SK-N-MC (cell line): ENCODE measurements at places on chromosomes 1 and 21.

DNA sequence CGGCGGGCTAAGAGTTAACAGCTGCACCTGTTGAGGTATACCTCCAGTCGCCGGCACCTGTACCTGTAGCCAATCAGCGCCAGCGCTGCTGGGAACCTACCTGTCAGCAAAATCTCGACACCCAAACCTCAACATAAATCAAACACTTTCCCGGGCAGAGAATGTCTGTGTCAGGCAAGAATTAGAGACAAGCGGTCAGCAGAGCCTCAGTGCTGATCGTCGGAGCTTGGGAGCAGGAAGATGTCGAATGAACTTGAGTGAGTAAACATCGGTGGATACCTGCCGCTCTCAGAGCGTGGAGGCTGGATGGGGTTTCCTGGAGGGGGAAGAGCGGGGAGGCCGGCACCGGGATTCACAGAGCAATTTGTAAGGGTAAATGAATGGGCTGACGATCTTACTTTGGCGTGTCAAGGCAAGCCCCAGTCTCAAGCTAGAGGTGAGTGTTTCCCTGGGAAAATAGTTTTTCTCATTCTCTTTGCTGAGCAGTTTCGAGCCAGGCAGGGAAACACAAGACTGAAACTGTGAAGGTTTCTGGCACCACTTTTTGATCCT, at the start of gene GRHL3:
Gene GRHL3, plus strand, starts transcription at position 46 of the 552 bp plus-strand sequence. Its CDS starts 195 bp downstream, at position 241.
- DNase-seq: no peak

DNA sequence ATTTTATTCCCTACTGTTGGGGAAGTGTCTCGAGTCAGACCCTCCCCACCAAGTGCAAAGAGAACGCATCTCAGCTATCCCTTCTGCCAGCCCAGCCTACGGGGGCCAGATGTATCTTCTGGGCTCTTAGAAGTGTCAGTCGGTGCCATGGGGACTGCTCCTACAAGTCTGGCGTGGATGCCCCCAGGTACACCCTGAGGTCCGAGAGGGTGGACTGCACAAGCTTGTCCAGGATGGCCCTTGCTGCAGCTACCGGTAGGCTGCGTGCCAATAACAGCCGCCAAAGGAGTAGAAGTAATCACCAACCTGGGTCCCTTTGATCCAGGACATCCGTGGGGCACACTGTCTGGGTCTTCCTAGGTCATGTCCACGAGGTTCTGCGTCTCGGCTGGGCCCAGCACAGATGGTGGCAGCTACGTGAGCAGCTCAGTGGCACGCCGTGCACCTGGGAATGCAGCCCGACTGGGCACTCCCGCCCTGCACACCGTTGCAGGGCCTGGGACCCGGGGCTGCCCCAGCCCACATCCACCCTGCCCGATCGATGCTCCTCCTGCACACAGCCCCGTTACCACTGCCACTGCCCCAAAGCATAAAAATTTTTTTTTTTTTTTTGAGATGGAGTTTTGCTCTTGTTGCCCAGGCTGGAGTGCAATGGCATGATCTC, 8.8 kb upstream of the SSU72 start:
- no peak for DNase-seq

GRCh38 chr1:167524651-167525050, 6.3 kb upstream of the CD247 start:
- no peak for DNase-seq

- DNase-seq: no peak
Observed at GRCh38 chr21:30117631-30118030, 49.0 kb downstream of the CLDN17 start.

DNA sequence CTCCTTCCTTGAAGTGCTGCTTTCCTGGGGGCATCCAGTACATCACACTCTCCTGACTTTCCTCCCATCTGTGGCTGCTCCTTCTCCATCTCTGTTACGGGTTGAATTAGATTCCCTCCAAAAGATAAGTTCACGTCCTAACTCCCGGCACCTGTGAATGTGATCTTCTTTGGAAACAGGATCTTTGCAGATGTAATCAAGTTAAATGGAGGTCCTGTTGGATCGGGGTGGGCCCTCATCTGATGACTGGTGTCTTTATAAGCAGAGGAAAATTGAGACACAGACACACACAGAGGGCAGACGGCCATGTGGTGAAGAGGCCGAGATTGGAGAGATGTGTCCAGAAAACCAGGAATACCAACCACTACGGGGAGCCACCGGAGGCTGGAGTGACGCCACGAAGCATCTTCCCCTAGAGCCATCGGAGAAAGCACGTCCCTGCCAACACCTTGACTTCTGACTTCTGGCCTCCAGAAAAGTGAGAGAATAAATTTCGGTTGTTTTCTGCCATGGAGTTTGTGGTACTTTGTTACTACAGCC, 36.0 kb downstream of the ZBTB18 start:
- no peak for DNase-seq

- DNase-seq: no peak
Observed at GRCh38 chr1:115214098-115214497, 124.0 kb downstream of the NGF start.

DNA sequence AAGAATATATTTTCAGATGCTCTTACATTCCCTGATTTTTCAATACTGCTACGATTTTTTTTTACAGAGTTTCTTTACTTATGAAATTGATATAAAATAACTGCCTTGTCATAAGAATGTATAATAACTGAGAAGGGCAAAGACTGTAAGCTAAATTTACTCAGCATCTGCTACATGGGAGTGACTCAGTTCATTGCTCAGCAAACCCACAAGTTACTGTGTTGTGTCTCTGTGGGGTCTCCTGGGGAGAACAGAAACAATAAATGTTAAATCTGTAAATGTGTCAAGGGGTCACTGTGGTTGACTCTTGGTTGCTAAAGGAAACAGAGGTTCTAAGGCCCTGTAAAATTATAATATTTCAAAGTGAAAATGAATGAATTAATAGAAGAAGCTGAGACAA, 210.3 kb upstream of the CACYBP start:
- DNase-seq: no peak

DNA sequence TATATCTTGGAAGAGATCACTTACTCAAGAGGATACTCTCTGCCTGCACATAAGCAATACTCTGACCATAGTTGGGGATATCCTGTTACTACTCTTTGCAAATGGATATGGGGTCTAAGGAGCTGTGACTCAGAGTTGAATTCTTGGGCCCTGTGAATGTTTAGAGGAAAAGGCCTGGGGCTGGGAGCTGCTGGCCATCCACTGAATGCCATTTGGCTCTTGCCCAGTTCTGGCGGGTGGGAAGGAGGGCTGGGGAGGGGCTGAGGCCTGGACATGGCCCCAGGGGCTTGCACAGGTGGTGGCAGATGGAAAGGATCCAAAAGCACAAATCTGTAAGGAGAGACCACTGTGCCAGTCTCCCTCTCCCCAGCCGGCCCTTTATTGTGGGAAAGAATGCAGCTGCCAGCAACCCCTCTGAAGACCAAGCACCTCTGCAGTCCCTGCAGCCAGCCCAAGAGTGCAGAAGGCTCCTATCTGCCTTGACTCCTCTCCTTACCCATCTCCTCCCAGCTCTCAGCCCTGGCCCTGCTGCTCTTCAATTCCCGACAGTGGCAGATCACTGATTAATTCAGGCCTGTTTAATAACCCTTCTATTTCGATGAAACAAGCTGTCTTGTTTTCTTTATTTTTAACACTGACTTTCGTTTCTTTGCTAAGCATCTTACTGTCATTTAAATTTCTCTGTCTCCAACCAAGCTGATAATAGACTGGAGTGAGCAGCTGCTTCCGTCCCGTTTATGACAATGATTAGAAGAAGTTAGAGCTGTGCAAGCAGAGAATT, 12.1 kb downstream of the PLXNA2 start:
- no peak for DNase-seq

DNA sequence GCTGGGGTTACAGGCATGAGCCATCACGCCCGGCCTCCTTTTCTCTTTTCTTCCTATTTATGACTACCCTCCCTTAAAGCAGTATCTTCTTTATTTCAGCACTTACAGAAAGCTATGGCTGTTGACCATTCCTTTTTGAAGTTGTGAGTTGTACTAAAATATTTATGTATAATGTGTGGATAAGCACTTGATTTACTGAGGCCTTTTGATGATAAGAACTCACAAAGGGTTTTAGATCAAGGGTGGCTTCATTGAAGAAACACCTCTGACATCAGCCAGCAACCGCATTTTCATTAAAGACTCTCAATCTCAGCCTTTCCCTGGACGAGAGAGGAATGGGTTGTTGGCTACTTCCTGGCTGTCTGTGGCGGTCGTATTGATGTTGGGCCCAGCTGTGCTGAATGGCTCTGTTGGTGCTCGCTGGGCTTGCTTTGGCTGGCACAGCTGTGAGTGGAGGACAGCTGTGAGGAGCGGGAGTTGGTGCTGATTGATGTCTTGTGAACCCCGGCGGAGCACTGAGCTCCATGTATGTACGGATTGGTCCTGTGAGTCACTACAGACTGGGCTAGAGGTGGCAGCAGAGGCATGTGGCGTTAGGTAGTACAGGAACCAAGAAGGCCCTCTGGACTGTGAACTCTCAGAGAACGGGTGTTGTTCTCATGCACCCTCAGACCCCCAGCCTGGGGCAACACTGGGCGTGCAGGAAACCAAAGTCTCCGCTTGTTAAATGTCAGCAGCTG, 208.8 kb downstream of the KIF26B start:
- no peak for DNase-seq

DNA sequence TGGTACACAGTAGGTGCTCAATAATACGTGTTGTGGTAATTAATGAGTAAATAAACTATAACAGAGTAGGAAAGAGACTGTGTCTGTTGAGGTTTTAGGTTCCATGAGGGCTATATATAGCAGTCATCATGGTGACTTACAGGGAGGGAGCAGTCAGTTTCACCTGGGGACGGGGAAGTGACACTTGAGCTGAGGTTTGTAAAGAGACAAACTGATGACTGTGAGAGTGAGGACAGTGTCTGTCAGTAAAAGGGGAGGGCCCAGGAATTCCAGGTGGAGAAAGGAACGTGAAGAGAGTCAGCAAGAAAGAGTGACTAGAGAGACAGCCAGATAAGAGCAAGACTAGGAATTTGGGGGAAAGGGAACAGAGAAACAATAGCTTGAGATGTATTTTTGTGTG, 30.2 kb downstream of the ABCA4 start:
- no peak for DNase-seq

DNA sequence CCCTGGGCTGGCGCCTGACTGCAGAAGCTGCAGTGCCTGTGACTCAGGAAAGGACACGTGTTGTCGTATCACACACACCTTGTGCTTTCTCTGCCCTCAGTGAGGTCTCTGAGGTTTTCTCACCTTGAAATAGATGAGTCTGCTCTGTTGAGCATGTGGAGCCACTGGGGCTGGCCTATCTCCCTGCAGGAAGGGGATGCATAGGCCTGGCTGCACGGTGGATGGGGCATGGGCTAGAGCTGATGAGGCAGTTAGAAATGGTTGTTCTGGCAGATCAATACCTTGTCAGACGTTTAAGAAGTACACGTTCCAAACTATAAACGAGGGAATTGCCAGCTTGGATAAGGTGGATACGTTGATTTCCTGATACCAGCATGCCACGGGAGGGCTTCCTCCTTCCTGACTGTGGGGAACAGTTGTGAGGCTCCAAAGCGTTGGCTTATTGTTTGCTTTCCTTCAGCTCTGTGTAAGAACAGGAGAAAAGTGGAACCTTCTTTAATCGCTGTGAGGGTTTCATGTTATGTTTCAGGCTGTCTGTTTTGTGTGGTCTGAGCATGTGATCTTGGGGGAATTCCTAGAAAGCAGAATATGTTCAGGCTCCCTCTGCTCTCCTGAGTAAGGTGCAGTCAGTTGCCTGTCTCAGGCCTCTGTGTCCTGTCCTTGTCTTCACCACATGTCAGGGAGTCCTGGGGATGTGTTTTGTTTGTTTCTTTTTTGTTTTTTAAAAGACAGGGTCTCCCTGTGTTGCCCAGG, 44.8 kb downstream of the PCNT start:
- DNase-seq: no peak

DNA sequence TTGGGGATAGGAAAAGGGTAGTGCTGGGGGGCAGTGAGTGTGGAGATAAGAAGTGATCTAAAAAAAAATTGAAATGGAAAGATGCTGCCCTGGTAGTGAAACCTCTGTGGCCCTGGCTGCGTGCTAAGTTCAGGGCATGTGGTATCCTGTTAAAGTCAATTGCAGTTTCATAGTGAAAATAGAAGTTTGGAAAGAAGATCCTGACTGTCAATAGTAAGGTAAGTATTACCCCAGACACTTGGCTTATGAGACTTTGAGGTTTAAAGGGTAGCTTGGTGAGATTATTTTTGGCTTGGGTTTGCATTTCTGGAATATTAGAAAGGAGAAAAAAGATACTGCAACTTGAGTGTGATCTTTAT, 6.8 kb downstream of the ARID1A start:
- DNase-seq: no peak

DNA sequence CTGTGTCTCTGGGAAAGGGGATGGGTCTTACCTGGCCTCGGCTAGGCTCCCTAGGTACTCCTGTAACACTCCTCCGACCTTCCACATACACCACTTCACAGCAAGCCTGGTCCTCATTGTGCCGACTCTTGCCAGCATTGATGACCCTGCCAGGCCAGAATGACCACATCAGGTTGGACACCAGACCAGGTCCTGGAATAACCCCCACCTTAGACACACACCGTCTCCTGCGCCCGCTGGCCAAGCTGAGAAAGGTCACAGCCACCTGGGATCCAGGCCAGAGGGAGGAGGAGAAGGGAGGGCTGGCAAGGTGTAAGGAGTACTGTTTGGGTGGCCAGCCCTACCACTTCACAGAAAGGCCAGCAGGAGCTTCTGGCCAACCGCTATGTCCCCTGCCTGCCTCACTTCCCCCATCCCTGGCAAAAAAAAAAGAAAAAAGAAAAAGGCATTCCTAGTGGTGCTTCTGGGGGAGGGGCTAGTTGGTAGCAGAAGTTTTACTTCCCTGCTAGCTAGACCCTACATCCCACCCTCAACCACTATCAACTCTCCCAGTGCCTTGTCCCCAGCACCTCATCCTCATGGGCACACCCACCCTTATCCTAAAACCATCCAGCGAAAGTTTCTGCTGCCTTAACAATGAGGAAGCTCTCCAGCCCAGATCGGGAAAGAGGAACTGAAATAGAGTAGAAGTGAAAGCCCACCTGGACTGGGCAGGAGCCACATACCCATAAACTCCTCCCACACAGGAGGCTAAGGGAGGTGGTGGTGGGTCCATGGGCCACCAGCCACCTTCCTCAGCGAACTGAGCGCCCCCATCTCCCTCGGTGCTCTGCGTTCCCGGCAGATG, 1.4 kb downstream of the PPM1J start:
- no peak for DNase-seq
